HuH-7 (cell line): ENCODE measurements at places on chromosomes 7 and 10.
A peak's percentile ranks its signal among the peaks of the same experiment; 100 is the strongest.

DNA sequence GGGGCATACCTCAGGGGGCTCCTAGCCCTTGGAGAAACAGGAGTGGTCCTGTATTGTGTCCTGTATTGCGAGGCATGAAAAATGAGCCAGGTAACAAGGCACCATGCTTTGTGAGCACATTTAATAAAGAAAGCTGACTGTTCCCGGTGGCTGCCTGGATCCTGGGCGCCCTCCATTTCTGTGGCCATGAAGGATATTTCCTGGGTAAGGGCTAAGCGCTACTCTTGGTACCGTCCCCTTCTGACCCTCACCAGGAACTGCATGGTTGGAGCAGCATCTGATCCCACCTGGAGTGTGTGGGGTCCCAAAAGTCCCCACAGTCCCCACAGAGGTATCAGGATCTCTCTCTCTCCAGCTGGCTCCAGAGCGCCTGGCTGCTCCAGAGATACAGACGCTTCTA, 139.5 kb downstream of the MAPK8 start:
- DNase-seq, result no peak

DNA sequence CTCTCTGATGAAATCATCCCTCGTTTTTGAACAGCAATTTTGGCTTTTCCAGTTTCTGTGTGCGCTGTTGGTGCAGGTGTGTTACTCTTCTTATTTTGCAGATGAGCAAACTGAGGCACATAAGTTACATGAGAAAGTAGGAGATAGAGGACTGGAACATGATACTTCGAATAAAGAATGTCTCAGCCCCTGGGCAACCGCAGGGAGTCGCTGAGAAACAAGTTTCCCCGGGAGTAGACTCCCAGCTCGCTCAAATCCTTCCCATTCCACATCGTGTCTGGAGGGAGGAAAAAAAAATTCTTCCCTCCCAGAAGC, 18.0 kb downstream of the MXI1 start:
- no peak for DNase-seq

- peak; percentile 69 for DNase-seq
Observed at GRCh38 chr7:149772241-149772955, 990 bp downstream of the ZNF467 start.

DNA sequence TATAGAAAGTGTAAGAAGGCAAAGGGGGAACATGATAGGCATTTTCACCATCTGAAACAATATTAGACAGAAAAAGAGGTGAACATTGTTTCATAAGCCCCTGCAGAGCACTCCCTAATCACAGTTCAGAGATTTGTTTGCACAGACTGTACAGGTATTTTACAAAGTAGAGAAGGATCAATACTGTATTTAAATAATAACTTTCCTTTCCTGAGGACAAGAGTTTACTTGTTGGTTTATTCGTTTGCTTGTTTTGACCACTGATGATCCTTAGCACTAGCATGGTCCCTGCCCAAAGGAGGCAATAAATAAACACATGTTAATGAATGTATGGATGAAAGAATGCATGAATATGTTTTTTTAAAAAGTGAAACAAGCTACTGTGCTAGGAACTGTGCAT, 690.1 kb upstream of the COBL start:
- no peak for DNase-seq

DNA sequence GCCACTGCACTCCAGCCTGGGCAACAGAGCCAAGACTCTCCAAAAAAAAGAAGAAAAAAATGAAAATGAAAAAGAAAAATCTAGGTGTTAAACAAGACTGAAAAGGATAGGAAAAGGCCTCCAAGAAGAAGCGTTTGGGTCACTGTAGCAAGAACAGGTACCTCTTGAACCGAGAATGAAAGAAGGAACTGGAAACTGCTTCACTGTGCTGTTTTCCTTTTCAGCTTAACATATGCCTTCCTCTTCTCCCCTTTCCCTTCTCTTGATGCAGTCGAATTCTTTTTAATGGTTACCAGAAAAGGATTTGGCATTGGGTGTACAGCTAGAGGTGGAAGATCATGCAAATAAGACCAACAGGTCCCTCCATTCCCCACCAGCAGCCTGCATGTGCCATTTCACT, 28.1 kb downstream of the LRRC4 start:
- no peak for DNase-seq

DNA sequence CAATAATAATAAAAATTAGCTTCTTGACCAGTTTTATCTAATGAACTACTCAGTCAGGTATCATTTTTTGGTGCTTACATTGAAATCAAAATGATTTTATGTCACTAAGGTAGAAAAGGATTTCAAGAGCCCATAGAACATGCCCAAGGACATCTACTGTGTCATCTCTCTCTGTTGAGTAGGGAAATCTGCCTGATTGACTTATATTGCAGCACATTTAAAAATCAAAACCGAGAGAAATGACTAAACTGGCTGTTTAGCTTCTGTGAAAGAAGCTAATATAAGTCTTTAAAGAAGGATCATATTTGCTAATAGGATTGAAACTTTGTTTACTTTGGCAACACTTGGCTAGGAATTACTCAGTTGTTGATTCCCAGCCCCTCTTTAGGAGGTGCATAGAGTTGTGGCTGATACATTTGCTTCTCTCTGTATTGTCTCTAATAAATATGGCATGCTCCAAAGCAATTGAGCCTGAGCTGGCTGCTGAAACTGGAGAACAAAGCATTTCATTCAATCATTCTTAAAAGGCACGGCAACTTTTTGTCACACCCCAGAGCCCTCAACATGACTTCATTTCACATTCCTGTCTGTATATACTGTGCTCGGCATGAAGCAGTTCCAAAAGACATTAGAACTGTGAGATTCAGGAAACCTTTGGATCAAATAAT, 1096.9 kb upstream of the POT1 start:
- DNase-seq, result no peak

- DNase-seq, result no peak
Observed at GRCh38 chr10:12780634-12781601, 220.6 kb downstream of the CCDC3 start.

DNA sequence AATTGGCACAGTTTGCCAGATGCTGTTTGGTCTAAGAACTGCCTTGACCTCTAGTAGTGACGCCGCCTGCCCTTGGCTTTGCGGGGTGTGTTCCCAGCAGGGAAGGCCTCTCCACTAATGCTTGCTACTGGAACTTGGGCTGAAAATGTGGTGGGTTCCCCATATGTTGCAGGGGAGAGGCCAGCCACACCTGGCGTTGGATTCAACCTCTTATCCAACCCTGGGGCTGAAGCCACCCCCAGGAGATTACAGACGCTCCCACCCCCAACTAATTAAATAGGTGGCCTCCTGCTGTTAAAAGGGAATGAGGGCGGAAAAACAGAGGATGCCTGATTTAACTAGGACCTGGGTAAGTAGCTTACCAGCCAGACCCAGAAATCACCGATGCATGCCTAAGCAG, 19.2 kb upstream of the ATOH7 start:
- no peak for DNase-seq

GRCh38 chr10:94235461-94235860, 127.3 kb downstream of the NOC3L start:
- DNase-seq, result no peak

- DNase-seq, result no peak
Observed at GRCh38 chr10:22606164-22606614, 108.2 kb downstream of the PIP4K2A start.

DNA sequence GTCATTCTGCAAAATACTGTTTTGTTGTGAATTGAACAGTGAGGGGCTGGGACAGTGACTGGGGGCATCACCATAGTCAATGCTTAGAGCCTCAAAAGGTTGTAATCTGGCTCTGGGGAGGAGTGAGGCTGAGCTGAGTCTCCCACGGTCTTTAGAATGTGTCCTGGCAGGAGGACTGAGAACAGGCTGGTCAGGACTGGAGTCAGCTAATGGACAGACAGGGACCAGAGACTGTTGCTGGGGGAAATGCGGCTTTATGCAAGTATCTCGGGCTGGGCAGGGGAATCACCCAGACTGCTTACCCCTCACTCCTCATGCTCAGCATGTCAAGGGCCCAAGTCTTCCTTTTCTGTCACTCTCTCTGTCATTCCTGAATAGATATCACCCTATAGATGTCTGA, 346.5 kb downstream of the TYW1 start:
- no peak for DNase-seq

DNA sequence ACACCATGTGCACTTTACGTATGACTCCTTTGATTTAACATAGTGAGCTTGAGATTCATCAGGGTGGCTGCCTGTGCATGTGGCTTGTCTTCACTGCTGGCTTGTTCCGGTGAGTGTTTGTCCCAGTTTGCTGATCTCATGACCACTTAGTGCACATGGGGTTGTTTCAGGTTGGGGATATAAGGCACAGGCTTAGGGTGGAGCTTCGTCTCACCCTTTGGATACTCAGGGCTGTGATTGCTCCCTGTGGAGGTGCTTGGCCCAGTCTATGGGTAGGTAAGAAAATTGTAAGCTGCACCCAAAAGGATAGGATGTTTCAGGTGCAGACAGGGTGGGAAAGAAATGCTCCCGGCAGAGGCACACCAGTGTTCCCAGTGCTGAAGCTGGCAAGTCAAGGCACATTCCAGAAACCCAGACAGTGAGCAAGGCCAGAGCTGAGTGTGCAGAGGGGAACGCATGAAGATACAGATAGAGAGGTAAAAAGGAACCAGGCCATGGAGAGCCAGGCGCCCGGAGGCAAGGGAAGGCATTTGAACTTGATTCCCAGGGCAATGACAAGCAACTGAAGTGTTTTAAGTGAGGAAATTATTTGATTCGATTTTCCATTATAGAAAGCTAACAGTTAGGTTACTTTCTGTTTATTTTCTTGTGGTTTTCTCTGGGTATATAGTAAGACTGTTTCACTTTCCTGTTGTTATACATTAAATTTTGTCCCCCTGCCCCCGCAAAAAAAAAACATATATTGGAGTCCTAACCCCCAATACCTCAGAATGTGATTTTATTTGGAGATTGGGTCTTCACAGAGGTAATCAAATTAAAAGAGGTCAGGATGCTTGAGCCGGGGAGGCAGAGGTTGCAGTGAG, 289.8 kb upstream of the KLF6 start:
- no peak for DNase-seq

- peak; percentile 21 for DNase-seq
Observed at GRCh38 chr10:81019029-81019890, 481.6 kb downstream of the SH2D4B start.

DNA sequence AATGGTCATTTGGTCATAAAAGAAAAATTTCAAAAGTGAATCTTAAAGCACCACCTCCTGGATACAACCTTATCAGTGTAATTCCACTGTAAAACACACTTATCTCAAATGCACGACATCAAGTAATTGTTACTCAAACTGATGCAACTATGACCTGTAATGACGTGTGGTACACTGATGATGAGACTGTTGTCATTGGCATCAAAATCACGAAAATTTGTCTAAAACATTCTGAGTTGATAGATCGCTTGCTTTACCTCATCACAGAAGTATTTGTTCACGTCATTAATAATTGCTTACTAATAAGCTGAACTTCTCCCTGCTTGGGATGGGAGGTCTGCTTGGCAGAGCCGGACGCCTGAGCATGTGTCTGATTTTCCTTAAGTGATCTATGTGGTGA, 221.8 kb upstream of the KLF6 start:
- no peak for DNase-seq

GRCh38 chr7:18145160-18145559, 117.5 kb upstream of the PRPS1L1 start:
- no peak for DNase-seq

GRCh38 chr10:129657297-129658017, 190.4 kb downstream of the MGMT start:
- DNase-seq, result no peak

DNA sequence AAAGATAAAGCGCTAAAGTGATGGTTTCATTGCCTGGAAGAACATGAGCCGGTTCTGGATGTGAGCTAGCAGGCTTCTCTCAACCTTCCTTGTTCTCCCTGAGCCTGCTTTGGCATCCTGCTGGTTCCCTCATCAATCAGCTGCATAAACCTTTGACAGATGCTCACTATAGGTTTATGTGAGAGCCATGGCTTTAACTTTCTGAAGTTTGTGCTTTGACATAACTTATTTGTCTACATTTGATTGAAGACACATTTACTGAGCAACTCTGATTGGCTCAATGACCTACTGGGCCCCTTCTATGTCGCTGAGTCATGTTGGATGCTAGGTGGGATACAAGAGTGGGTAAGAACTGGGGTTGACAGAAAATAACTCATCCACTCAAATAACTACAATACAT, 192.0 kb downstream of the ADAM12 start:
- DNase-seq, result no peak

DNA sequence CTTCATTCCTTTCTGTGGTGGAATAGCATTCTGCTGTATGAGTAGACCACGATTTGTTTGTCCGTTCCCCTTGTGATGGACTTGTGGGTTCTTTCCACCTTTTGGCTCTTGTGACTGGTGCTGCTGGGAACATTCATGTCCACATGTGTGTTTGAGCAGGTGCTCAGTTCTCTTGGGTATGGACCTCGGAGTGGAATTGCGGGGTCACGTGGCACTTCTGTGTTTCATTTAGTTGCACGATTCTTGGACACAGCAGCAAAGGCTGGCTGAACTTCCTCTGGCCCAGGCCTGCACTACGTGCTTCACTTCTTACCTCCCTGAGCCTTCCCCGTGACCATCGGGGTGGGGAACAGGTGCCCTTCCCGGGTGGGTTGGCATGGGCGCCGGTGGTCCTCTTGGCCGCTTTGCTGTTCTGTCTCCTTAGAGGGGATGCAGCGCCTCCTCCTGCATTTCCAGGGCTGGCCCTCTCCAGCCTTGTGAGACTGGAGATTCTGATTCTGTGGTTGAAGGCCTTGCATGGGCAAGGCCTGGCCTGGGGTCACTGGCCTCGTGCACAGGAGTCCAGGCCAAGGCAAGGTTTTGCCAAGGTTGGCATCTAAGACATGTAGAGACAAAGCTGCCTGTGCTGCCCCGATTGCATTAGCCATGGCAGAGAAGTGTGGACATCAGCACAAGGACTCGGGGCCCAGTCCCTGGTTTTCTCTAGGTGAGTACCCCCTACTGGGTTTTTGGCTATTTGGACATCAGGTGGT, 25.1 kb downstream of the DOCK1 start:
- no peak for DNase-seq

- DNase-seq, result no peak
Observed at GRCh38 chr7:100456562-100456961, 7.5 kb downstream of the SPACDR start.

GRCh38 chr10:69749178-69750010, 52.3 kb upstream of the COL13A1 start:
- DNase-seq, result no peak

DNA sequence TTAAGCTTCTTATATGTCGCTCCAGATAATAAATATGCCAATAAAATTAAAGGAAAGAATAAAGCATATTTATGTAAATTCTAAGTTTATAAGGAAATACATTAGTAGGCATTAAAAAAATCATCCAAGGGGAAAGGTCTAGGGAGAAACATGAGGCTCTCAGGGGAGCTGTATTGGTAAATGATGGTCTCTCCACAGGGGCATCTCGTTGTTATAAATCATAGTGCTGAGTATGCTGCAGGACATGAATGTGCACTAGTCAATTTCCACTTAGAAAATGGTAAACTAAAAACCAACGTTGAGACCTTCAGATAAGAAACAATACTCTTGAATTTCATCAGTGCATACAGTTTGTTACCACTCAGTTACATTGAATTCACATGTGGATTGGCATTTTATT, 194.0 kb upstream of the AHR start:
- DNase-seq, result no peak
